Activated CD8-positive, alpha-beta T cell treated with anti-CD3 and anti-CD28 coated beads, Interleukin-2, amount 10 ng/mL, durations not matched to agents 7 days and 5 days (primary cell): ENCODE measurements at places on chromosomes 13 and 19. TPM values are rescaled to one million over a fixed set of nuclear protein-coding genes. Genes with fewer than 3 reads are reported as not detected.

EDDM13 gene
- 2.9 TPM for total RNA-seq

GZMM gene
- total RNA-seq: 86.9 TPM

PRKCSH gene
- total RNA-seq: 302 TPM

WDR88 gene
- total RNA-seq: not detected
